CD14-positive monocyte (primary cell): ENCODE measurements at places on chromosomes 4 and X.

DNA sequence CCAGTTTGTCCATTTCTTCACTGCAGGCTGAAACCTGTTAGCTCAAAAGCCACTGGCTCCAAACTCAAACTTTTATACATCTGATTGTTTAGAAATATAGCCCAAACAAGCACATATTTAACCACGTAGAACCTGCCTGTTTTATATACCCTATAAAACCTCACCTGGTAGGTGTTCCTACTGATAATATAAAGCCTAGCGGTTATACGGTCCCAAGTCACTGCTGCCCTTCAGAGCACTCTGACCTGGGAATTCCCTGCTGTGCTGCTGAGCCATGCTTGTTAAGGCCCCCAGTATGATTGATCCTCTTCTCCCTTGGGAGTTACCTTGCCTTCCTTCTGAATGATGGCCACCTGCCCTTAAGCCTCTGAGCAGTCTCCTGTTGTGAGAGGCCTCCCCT, 432.8 kb upstream of the LCORL start:
- DNase-seq, result no peak

DNA sequence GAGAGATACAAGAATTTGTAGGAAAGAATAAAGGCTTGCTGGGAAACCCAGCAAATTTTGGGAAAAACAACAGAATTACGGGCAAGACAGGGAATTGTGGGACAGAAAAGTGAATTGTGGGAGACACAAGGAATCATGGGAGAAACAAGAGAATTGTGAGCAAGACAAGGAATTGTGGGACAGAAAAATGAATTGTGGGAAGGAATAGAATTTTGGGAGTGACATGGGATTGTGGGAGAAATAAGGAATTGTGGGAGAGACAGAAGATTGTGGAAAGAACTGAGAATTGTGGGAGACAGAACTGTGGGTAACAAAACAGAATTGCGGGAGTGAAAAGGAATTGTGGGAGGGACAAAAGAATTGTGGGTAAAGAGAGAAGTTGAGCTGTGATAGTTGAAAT, 1.2 kb upstream of the HCCS start:
- no peak for DNase-seq

DNA sequence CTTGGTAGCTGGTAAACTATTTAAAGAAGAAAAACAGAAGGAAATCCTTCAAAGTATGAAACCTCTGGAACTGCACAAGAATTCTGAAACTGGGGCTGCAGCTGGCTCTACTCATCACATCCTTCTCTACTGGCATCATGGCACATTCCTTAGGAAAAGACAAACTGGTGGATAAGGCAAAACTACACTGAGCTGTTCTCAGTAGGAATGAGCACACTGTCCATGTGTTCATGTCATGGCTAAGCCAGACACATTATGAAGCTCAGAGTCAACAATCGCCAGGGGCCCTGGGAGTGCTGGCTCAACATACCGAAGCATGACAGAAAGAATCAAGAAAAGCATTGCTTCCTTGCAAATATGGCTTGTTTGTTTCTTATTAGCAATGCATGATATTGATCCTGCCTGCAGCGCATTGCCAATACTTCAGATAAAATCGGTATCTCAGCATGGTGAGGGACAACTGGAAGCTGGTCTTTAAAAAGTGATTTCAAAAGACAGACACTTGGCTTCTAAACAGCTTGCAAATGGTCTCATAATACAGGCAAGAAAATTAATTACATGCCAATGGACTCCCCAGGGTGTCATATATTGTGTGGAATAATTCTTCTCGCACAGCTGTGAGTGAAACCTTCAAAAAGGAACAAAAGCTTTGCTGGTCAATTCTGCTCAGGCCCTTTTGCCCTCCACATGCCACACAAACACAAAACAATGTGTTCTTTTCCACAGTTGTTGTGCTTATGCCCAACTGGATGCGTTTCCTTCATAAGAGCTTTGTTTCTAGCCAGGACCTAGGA, 300.2 kb upstream of the VCX start:
- DNase-seq, result no peak

DNA sequence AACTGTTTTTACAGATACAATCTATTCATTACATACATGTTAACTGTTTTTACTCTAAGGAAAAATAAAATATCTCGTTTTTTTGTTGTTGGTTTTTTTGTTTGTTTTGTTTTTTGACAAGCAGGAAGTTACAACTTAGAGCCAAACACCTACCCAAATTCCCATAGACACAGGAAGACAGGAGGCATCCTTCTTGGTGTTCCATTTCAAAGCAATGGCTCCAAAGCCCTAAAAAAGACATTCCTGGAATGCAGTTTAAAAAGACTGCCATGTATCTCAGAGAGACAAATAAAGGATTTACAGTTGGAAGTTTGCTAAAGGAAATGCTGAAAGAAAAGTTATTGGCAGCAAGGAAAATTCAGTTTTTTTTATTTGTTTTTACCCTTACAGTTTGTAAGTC, 16.7 kb downstream of the ETFDH start:
- no peak for DNase-seq

- no peak for DNase-seq
Observed at GRCh38 chr4:110122201-110122600, 76.2 kb downstream of the ELOVL6 start.

GRCh38 chr4:69038582-69038981, 57.7 kb upstream of the UGT2B7 start:
- DNase-seq, result no peak

- no peak for DNase-seq
Observed at GRCh38 chr4:189200353-189200752, 740.3 kb upstream of the FRG1 start.

DNA sequence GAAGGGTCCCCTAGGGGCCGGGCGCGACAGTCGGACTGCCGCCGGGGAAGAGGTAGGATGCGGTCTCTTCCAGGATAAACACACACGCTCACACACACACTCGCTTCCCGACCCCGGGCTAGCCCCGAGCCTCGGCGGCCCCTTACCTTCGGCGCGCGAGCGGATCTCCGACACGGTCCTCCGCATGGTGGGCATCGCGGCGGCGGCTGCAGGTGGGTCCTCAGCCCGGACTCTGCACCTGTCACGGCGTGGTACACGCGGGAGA, 294 bp downstream of the ATP8A1 start:
- no peak for DNase-seq

DNA sequence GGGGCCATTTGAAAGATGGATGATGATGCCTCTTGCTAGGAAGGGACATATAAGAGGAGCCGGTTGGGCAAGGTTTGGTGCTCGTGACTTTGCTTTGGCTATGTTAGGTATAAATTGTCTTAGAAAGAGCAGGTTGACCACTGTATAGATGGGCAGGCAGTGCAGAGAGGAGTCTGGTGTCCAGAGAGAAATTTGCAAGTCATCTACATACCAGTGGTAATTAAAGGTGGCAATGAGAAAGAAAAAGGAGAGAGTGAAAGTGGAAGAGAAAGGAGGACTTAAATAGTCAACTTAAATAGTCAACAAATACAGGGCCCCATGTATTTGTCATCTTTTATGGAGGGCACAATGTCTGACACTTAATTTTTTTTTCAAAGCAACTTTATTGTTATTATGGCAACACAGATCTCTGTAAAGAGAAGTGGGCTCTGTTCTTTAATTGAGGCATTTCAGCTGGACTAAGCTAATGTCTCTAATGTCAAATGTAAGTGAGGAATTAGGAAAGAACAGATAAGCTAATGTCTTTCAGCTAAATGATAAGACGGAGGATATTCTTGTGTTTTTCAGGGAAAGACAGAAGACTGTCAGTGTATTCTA, 75.4 kb upstream of the ANXA3 start:
- no peak for DNase-seq

- no peak for DNase-seq
Observed at GRCh38 chr4:71026086-71026485, 32.6 kb downstream of the DCK start.

DNA sequence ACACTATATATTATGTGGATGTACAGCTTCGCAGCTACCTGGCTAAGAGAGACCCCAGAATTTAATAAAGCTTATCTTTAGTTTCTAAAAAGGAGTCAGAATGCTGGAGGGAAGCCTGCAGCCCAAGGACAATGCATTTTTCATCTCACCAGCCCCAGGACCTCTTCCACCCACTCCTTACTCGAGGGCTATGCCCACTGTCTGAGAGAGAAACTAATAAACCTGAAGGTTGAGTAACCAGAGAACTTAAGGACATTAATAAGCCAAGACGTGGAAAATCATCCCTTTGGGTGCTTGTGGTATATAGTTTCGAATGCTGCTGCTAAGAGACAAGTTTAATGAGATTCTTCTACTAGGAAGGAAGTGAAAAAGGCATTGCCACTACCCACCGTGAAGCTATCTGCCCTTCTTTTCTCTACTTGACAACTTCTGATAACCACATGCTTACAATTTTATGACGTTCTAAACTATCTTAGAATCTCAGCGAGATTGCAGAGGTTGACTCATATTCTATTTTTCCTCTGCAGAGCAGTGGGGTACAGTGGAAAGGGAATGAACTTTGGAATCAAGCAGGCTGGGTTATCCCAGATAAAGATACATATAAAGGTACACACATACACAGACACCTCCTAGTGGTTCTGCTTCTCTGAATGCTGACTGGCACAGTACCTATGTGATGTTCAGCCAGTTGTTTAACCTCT, 3.3 kb downstream of the RELL1 start:
- DNase-seq, result no peak

DNA sequence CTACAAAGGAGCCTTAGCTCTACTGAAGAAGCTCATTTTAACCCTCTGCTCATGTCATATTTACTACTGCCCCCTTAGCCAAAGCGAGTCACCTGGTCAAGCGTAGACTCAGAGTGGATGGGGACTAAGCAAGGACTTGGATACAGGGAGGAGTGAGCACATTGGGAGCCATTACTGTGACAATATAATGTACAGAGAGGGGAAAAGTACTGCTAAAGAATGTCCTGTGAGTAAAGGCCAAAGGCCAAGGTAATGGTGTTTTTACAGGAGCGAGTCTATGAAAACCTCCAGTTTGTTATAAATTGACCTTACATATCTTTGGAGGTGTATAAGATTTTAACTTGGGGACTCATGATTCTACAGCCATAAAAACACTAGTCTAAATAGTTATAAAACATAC, 10.6 kb upstream of the GK start:
- no peak for DNase-seq

- no peak for DNase-seq
Observed at GRCh38 chr4:101019941-101020401, 327.4 kb downstream of the PPP3CA start.

GRCh38 chr4:73066928-73067327, 2.6 kb downstream of the COX18 start:
- DNase-seq, result no peak

- DNase-seq, result no peak
Observed at GRCh38 chr4:122525865-122526264, 69.3 kb upstream of the IL2 start.

DNA sequence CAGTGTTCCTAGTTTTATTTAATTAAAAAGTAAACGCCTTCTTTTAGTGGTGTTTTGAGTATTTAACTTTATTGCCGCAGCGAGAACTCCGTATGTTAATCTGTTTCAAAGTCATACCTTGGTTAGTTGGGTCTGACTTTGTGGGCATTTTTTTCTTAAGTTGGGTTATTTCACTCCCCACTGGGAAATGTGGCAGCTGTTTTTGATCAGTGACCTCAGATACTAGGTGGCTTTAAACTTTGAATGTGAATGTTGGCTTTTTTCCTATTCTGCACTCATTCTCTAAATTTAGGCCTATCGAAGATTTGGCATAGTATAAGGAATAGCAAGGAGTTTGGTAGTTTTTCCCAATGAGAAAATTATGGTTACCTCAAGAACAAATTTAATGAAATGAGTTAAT, 85.9 kb downstream of the FIP1L1 start:
- no peak for DNase-seq

- DNase-seq, result no peak
Observed at GRCh38 chrX:115576676-115577075, 15.7 kb downstream of the PLS3 start.

DNA sequence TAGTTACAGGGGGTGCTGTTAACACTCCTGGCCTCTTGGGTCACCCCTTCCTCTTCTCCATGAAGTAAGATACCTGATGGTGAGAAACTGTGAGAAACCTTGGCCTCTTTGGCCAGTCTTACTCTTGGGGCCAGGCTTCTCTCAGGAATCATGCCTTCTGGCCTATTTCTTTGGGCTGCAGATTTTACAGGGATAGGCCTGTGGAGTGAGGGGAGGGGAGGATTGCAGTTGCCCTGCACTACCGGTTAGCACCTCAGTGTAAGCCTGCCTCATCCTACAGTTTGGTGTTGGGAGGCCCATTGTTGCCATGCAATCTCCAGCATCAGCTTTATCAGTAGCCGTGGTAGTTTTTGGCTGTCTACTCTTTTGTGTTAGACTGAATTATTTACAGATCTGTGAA, 7.6 kb upstream of the PGRMC2 start:
- DNase-seq, result no peak

DNA sequence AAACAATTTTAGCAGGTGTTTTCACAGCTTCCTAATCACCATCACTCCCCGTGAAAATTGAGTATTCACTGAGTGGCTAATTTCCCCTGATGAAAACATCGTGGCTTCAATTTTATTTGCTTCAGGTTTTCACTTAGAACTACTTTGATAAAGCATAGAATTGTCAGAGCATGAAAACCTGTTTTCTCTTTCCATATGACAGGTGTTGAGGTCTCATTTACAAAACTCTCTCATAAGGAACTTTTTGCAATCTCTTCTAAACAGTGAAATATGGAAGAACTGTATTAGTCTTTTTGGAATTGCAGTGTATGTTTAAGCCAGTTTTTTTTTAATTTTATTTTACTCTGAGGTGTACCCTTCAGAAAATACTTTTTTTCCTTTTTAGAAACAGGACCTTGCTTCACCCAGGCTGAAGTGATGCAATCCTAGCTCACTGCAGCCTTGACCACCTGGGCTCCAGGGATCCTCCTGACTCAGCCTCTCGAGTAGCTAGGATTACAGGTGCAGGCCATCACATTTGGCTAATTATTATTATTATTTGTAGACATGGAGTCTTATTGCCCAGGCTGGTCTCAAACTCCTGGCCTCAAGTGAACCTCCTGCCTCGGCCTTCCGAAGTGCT, 111.2 kb upstream of the RAPGEF2 start:
- DNase-seq, result no peak

- DNase-seq, result no peak
Observed at GRCh38 chr4:35315419-35315818, 928.9 kb downstream of the ARAP2 start.

DNA sequence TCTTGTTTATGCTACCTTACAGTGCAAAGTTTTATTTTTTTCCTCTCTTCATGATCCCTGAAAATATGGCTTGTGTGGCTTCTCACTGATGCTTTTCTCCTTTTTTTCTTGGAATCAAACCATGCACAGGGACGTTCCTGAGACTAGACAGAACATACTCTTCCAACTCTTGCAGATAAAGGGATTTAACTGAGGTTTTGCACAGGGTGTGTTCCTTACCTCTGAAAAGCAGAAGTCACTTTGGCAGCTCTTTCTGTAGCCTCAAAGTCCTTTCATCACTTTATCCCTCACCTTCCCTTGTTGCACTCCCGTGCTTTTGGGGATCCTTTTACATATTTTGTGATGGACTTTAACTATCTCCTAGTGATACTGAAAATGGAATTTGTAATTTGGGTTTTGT, 300.1 kb downstream of the SPRY1 start:
- no peak for DNase-seq

- DNase-seq, result no peak
Observed at GRCh38 chrX:53294024-53294648, 12.8 kb upstream of the IQSEC2 start.
